ENCODE measurements at places on chromosomes 4 and X. TPM values are rescaled to one million over a fixed set of nuclear protein-coding genes. Genes with fewer than 3 reads are reported as not detected.

DNA sequence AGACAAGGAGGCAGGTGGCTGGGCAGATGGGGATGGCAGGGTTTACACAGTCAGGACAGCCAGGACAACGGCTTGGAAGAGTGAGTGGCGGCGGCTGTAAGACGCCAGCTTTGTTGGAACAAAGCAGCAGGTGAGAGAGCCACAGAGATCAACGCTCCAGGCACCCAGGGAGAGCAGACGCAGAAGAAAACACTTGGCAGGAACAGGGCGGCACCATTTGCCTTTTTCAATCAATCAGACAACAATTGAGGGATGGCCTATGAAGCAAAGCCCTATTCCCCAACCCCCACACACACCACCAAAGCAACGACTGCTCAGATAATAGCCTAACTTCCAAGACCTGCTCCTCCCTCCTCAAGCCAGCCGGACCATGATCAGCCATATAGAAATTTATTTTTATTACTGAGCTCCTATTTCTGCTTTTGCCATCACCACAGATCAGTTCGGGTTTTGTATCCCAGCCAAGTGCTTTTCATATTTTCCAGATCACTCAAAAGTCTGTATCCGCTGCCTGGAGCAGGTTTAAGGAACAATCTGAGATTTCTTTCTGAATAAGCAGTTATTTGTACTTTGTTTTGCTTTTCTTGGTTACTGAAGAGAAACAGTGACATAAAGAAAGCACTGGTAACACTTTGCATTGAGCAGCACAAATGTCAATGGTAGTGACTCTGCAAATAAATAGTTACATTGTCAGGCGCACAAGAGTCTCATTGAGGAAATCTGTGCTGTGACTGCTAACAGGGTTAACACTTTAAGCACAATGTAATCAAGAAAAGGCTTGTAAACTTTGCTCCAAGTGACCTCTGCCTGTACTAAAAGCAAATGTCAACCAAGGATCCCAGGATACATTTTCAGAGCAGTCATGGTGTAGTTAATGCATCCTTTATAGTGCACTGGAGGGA is 81.8 kb upstream of the RBPJ start:
- peak; percentile 29 for DNase-seq

- DNase-seq, result no peak
Observed at GRCh38 chrX:132171881-132172280, 44.1 kb upstream of the FRMD7 start.

DNA sequence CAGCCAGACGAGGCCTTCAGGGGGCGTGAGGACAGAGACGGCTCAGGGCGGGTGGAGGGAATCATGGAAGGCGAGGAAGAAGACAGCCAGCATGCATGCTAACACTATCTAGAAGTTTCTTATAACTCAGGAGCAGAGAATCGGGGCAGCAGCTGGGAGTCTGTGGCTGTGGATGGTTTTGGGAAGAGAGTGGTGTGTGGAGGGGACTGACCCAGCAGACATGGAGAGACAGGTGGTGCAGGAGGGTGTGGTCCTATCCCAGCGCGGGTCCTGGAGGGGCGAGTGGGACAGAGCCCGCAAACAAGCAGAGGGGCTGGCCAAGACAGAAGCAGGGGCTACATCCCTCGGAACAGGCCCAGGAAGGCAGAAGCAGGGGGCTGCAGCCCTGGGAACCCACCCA is 192.1 kb downstream of the AFAP1 start:
- no peak for DNase-seq

GRCh38 chrX:112668476-112669409 is 11.0 kb downstream of the LHFPL1 start:
- DNase-seq, result peak; percentile 21

DNA sequence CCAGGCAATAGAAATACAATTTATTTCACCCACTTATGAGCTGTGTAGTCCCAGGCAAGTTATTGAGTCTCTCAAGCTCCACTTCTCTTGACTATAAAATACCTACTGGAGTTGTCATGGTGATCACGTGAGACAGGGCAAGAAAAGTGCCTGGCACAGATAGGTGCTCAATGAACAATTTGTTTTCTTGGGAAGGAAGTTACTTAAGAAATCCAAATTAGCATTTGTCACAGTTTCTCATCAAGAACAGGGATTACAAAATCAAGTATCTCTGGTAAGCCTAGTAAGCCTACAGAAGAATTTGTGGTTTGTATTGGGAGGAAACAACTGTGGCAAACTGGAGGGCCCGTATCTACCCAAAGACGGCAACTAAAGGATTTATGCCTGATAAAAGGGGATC is 37.5 kb upstream of the RASGEF1B start:
- no peak for DNase-seq

DNA sequence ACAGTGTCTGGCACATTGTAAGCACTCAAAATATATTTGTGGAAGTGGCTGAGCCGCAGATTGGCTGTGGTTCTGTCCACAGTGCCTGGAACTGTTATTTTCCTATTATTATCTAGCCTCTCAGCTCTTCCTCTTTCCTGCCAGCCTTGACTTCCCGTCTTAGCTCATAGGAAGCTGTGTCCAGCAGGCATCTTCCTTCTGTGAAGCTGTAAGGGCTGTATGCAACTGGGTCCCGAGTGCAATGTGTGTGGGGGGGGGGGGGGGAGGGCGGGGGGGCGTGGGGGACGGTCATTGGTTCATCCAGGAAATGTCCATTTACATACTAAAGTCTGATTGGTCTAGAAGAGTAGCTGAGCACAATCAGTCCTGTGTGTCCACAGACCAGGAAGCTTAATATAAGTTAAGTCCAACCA is 210.7 kb downstream of the PDGFRA start:
- peak; percentile 12 for DNase-seq

GRCh38 chr4:184529283-184529682 is 54.9 kb upstream of the IRF2 start:
- no peak for DNase-seq

DNA sequence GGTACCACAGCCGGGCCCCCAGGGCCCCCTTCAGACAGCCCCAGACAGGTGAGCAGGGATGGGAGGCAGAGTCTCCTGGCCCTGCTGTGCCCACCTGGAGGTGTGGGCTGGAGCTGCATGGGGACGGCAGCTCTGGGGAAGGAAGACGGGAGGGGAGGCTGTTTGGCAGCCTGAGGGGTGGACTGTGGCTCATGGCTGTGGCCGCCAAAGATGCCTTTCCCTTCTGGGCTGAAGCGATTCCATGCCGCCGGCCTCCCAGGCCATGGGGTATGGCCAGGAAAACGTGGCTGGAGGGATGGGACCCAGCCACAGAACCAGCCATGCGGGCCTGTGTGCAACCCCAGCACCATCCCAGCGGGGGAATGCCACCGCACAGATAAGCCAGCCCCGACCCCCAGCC is 65.7 kb downstream of the FAM53A start:
- DNase-seq, result no peak

GRCh38 chr4:140049024-140049848 is 104.7 kb downstream of the MAML3 start:
- peak; percentile 25 for DNase-seq

GRCh38 chrX:21528076-21528475 is 130.1 kb downstream of the KLHL34 start:
- DNase-seq, result no peak

- no peak for DNase-seq
Observed at GRCh38 chr4:152900395-152900794, 35.7 kb upstream of the FHDC1 start.

- no peak for DNase-seq
Observed at GRCh38 chr4:12897954-12898353, 586.2 kb downstream of the RAB28 start.

GRCh38 chr4:133147286-133147821 is 1.7 kb upstream of the PCDH10 start:
- peak; percentile 30 for DNase-seq

DNA sequence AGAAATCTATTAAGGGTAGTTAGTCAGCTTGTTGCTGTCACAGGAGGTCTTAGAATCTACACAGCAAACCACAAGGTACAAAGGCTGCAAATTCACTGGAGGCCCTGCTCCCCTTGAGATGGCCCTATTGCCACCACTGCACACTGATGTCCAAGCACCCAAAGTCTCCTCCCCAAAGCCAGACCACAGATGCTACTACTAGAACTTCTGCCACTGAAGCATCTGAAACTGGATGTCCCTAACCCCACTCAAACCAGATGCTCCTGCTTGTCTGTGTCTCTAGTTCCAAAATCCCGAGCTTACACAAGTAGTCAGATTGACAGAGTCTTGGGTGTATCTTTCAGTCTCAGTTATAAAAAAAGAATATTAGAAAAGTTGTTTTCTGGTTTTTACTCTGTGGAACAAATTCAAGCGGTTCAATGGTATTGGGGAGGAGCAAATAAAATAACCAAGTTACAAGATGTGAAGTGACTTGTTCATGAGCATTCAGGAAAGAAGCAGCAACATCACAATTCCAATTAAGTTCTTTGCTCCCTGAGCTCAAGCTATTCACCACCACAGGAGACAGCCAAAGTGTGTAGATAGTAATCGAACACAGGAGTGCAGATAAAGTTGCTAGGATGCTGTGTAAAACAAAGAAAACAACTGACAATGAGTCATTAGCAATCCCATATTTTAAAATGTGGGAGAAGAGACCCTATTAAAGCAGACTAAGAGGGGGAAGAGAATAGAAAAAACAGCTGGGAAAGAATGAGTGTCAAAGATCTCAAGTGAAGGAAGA is 352.3 kb downstream of the PDGFC start:
- no peak for DNase-seq

- DNase-seq, result no peak
Observed at GRCh38 chr4:95077864-95078263, 320.1 kb downstream of the BMPR1B start.

DNA sequence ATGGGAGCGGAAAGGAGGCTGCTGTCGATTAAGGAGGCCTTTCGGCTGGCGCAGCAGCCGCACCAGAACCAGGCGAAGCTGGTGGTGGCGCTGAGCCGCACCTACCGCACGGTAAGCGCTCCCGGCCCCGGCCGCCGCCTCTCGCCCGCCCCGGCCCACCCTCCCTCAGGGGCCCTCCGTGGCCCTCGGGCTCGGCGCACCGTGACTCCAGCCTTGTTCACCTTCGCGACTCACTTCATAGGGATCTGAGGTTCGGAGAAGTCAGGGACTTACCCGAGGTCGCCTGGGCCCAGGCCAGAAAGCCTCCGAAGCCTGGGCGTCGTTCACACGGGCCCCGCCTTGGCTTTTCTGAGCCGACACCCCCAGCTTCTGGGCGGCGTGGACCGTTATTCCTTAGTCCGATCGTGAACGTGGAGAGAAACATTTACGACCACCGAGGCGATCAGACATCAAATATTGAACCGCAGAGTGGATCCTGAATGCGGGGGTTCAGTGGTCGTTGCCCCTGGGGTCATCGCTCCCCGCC is 362 bp downstream of the NCAPG start:
- DNase-seq, result no peak

DNA sequence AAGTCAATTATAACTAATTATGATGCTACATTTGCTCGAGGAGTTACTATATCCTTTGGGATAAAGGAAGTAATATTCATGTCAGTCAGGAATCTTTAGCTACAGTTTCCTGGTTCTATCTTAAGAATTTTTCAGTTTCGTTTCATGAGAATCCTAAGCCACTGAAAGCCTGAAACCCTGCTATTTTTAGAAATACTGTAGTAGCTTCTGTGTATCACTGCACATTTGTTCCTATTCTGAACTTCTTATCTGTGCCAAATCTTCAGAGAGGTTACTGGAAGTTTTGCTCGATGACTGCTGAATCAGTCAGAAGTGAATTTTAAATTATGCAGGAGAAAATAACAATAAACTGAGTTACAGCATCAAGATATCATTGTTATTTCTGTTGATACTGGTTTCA is 249.2 kb downstream of the TENM3 start:
- DNase-seq, result no peak

DNA sequence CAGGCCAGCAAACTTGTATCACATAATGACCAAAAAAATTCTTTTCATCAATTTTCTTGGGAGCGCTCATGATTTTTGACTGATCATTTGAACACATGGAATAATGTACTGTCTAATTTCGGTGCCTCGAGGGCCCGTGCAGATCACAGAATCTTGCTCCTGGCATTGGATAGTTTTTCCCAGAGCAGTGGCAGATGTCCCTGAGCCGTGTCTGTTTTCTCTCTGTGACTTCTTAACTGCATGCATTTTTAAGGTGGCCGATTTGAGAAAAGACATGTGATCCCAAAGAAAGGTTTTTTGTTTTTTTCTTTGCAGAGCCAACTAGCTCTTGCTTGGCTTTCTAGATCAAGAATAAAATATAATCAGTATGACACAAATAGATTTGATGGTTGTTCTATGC is 19.7 kb downstream of the GPRIN3 start:
- no peak for DNase-seq

- no peak for DNase-seq
Observed at GRCh38 chr4:127165971-127166370, 466.8 kb upstream of the INTU start.

- DNase-seq, result no peak
Observed at GRCh38 chr4:1379801-1380331, 26.4 kb downstream of the NKX1-1 start.

DNA sequence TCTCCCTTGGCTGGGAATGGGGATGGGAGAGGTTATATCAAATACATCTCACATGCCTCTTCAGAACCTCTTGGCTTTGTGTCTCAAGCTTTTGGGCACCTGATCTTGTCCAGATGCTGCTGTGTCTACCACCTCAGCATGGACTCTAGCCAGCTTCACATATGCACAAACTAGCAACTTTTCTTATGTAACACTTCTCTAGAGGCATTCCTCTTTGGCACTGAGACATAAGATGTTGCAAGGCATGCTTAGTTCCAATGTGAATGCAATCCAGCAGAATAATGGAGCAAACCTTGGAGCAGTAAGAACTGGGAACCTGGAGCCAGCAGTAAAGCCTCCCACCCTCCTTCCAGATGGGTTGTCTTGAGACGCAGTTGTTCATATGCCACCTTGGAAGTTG is 113.4 kb upstream of the TMEM47 start:
- DNase-seq, result no peak

- DNase-seq, result no peak
Observed at GRCh38 chrX:123357941-123358340, 173.9 kb downstream of the GRIA3 start.

- peak; percentile 2 for DNase-seq
Observed at GRCh38 chr4:160877087-160877790, 1286.6 kb downstream of the FSTL5 start.

GRCh38 chr4:6992728-6993677 is 50.2 kb upstream of the TADA2B start:
- peak; percentile 19 for DNase-seq

- no peak for DNase-seq
Observed at GRCh38 chrX:55619547-55619946, 3.7 kb upstream of the FOXR2 start.

The OPRPN gene
- not detected for total RNA-seq

The SOWAHB gene
- 0.41 TPM for total RNA-seq

The XG gene
- 0.17 TPM for total RNA-seq

The TMEM47 gene
- total RNA-seq, result 7.4 TPM

The TRPC5OS gene
- 0.21 TPM for total RNA-seq

The PSAPL1 gene
- total RNA-seq, result 0.22 TPM

The BTC gene
- 0.14 TPM for total RNA-seq

The ASB12 gene
- total RNA-seq, result 0.78 TPM

The SLIT2 gene
- total RNA-seq, result 1.7 TPM

The ODAM gene
- total RNA-seq, result not detected

The CLDN34 gene
- total RNA-seq, result not detected

The ARSJ gene
- 2.7 TPM for total RNA-seq

The CXorf65 gene
- total RNA-seq, result not detected

Measured in H7 (cell line).